Activated CD4-positive, CD25-positive, alpha-beta regulatory T cell treated with anti-CD3 and anti-CD28 coated beads, Interleukin-2, amount 50 U/mL, for 16 hours (primary cell): ENCODE measurements at places on chromosomes 16 and 17.

DNA sequence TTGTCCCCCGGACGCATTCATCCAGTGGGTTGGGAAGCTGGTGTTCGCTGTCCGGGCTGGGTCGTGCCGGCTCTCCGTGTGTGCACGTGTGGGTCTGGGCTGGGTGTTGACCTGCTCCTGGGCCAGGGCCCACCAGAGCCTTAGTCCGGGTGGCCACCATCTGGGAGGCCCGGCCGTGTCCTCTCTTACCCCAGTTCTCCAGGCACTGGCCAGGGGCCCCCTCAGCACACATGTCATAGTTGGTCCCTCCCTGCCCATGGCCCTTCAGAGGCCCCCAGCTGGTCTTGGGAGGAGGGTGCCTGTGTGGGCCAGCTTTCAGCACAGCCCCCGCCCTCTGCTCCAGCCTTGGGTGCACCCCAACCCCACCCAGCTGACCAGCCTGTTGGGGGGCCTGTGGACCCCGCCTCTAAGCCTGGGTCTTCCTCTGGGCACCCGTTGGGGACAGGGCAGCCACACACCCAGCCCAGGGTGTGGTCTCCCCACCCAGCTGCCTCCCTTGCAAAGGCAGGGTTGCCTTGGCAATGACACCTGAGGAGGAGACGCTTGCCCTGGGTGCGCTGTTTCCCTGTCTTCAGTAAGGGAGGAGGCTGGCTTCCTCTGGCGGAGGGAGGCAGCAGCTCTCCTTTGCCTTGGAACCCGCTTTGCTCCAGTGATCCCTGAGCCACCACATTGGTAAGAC is 77.4 kb downstream of the JPH3 start:
- DNase-seq, result no peak

DNA sequence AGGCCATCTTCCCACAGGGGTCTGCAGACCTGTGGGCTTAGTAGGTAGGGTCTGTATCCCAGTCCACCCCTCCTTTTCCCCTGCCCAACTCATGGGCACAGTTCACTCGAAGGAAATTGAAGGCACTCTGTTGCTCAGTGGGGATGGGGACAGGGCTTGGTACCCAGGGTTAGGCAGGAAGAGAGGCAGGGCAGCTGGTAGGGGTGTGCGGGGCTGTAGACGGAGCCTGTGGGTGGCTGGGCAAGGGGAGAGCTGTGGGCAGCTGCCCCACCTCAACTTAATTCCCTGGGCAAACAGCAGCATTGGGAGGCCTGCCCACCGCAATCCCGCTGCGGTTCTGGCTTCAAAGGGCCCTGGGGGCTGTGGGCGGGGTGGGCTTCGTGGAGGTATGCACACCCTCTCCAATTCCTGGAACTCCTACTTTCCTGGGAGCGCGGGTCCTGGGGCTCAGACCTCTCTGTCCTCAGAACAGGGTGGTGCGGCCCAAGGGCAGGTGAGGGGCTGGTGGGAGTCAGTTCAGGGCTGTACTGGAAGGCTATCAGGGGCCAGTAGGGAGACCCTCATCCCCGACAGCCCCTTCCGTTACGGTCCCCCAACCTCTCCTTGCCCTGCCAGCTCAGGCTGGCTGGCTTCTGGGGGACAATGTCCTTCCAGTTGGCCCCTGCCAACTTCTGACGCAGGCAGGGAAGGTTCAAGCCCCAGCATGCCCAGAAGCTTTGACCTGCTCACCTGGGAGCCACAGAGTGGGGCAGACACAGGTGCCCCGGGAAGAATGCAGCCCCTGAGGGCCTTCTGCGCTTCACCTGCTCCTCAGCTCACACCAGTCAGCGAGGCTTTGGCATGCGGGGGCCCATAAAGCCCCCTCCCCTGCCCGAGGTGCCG is 9.1 kb downstream of the FOXJ1 start:
- no peak for DNase-seq

DNA sequence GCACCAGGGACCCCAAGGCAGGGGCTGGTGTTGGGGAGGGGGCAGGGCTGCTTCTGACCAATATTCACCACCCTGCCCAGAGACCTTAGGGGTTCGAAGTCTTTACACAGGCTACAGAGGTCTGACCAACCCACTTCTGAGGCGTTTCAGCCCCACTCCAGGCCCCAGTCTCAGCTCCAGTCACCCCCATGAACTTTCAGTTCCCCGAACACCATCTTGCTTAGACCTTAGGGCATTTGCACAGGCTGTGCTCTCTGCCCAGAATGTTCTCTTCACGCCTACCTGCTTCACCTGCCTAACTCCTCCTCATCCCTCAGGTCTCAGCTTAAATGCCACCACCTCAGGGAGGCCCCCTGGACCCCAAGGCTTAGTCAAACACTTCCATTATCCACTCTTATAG is 25.8 kb upstream of the CPNE2 start:
- no peak for DNase-seq

GRCh38 chr16:12735805-12736204 is 67.9 kb downstream of the CPPED1 start:
- no peak for DNase-seq

DNA sequence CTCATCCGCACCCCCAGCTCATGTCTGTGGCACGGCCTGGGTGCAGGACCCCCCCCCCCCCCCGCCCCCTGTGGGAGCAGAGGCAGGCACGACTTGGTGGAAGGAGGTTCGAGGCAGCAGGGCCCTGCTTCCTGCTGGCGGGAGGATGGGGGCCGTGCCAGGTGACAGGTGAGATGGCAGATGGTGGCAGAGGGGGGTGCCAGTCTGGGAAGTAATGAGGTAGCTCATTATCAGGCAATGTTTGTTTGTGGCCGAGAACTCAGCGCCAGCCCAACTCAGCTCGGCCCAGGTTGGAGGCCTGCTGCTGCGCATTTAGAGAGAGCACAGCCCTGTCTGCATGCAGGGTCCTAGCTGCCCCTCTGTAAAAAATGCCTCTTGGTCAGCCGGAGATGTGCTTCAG is 40.1 kb upstream of the JPH3 start:
- no peak for DNase-seq

- no peak for DNase-seq
Observed at GRCh38 chr16:3058139-3059030, 7.1 kb upstream of the IL32 start.

DNA sequence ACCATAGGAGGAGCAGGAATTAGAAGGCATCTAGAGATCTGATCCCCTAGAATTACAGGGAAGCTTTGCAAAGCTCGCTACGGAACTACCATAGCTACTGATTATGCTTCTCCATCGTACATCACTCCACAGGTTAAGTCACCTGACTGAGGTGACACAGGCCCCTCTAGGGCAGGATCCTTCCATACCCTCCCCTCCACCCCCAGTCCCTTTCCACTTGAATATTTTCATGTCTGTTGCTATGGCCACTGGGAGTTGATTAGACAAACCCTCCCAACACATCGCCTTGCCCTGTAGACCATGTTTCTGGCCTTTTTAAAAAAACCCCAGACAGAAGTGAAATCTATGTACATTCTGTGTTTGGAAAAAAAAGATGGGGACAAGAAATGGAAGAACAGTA is 287.1 kb downstream of the SOX9 start:
- DNase-seq, result no peak

GRCh38 chr17:38558728-38559050 is 47.1 kb downstream of the SRCIN1 start:
- no peak for DNase-seq

DNA sequence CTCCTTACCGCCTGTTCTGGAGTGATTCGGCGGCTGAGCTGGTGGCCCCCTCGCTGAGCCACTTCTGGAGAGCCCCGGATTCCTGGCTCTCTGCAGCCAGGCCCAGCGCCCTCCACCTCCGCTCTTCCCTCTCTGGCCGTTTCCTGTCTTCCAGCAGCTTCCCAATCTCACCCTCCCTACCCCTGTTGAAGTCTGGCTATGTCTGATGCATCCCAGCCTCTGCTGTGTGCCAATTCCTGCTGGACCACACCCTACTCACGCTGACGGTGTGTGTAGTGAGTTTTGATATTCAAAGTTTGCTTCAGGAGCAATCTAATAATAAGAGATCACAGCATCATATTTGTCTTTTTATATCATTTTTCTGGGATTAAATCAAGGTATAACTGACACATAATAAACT is 9.4 kb downstream of the CD300LD start:
- DNase-seq, result no peak

DNA sequence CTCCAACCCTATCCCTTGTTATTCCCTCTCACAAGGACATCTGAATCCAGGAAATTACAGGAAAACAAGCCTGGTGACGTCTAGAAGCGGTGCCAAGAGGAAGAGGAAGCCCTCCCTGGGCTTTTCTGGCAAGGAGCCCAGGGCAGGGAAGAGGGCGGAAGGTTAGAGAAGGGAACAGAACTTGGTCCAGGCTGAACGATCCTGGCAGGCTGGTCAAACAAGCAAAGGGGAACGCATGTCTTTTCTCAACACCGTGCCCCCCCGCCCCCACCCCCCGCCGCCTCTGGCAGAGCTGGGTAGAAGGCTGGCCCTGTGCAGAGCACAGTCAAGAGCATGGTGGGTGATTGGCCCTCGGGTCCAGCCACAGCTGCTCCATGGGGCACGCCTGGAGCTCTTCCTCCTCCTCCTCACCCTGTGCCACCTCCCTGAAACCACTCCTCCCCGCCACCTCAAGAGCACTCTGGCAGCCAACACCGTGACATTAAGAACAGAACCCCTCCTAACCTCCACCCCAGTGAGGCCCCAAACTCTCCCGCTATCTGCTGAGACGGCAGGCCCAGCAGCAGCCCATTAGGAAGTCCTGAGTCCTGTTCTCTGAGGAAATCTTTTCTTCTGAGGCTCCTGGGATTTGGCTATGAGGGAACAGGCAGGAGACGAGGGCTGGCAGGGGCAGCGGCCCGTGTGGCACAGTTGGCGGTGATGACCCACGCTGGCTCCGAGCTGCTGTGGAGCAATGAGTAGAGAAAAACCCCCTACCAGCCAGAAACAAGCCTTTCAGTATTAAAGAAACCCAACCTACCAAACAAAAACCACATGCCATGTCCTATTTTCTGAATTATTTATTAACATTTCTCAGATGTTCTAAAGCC is 7.3 kb downstream of the C16orf86 start:
- DNase-seq, result no peak

GRCh38 chr16:89187032-89187769 is 13.1 kb downstream of the SLC22A31 start:
- DNase-seq, result no peak

GRCh38 chr17:35447499-35447898 is 1.1 kb downstream of the SLFN13 start:
- DNase-seq, result no peak

DNA sequence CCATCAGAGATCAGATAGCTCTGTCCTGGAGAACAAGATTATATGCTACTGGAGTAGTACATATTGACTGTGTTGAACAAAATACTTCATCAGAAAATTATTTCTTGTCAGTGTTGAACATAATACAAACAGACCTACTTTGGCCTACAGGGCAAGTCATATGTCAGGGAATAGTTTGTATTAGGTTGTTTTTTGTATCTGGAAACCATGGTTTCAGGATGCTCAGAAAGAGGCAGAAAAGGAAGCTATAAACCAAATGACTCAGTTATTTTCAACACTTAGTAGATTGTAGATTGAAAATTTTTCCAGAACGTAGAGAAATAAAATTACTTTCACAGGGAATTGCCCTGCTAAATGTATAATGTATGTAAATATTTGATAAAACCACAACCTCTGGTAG is 198.4 kb downstream of the CYB561 start:
- no peak for DNase-seq

DNA sequence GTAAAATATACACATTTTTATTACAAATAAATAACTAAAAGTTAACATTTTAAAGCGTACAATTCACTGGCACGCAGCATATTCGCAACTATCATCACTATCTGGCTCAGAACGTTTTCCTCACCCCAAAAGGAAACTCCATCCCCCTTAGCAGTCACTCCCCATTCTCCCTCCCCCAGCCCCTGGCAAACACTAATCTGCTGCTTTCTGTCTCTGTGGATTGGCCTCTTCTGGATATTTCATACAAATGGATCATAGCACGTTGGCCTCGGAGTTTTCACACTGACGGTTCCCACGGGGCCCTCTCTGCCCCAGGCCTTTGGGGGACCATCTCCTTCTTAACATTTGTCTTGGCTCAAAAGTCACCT is 64.6 kb downstream of the RTN4RL1 start:
- DNase-seq, result no peak

GRCh38 chr16:65783709-65784474 is 582.6 kb upstream of the CDH5 start:
- DNase-seq, result no peak

- no peak for DNase-seq
Observed at GRCh38 chr17:70271672-70272071, 102.3 kb downstream of the KCNJ2 start.

DNA sequence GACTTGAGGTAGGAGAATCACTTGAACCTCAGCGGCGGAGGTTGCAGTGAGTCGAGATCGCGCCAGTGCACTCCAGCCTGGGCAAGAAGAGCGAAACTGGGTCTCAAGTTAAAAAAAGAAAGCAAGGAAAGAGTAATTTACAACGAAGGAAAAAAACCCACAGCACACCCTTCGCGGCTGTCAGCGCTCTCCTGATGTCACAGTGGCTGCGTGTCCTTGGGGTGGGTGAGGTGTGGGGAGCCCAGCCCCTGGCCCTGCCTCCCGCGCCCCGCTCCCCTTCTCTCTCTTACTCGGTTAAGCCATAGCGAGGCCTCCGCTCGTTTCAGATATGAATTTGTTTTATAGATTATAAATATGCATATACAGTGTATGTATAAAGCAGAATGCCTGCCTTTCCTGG is 740 bp upstream of the JPT2 start:
- DNase-seq, result no peak
